AG08395 (cell line): ENCODE measurements at places on chromosomes 2 and 18.

GRCh38 chr2:190344276-190344827 is 963 bp downstream of the INPP1 start:
- DNase-seq = no peak

- no peak for DNase-seq
Observed at GRCh38 chr2:82316586-82316985, 2012.0 kb upstream of the LRRTM1 start.

GRCh38 chr2:26088038-26088643 is 54.3 kb downstream of the RAB10 start:
- peak; percentile 60 for DNase-seq

GRCh38 chr2:58866040-58866439 is 624.9 kb upstream of the FANCL start:
- no peak for DNase-seq

DNA sequence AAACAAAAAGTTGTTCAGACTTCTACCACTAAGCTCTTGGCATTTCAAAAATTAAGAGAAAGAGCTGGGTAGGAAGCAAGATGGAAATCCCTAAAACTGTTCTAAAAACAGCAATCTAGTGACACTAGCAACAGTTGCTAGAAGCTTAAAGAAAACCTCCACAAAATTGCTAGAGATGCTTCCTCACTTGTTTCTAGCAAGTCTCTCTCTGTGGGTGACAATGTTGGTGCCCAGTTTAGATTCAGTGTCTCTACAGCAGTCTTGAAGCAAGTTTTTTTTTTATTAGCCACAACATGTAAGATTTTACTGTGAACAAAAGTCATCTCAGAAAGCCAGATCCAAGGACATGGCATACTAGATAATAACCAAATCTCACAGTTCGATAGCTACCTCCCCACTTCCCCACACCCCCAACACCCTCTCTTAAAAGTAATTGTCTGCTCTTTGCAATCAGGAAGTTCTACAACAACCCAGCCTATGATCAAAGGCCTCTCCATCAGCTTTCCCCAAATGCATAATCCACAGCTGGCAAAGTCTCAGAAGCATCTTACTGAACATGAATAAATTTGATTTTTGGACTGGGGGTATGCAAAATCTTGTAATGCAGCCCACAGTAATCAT is 70.0 kb downstream of the ANKRD44 start:
- DNase-seq = no peak

GRCh38 chr2:10753156-10753555 is 31.7 kb downstream of the ATP6V1C2 start:
- DNase-seq = no peak

GRCh38 chr2:111148925-111149324 is 28.2 kb downstream of the BCL2L11 start:
- DNase-seq = no peak

DNA sequence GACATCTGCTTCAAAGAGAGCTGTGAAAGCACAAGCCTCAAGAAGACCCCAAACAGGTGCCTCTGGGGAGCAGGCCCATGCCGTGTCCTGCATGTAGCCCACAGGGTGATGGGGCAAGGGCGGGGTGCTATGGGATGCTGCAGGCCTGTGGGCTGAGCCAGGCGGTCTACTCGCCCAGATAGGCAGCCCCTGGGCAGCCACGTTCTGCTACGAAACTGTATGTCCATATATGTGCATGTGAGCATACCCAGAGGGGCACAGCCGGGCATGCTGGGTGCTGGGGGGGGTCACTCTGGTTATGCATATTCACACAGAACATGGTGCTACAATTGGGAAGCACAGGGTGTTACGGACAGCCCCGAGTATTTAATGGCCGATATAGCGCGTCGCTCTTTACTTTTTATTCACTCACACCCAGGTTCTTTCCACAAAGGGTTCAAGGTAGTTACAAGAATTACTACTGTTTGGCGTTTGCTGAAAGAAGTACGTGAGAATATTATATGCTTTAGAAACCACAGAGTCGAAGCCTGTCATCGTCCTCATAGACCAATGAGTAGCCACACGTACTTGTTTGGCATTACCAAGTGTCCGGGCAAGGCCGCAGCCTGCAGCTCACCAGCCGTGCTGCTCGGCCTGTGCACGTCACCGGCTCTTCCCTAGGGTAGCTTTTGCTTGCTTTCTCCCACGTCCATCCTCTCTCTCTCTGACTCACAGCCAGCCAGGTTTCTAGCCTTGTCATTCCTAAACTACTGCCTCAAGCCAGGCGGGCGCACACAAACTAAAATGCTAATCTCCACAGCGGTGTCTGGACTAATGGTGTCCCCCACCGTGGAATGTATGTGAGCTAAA is 14.4 kb downstream of the MTERF4 start:
- no peak for DNase-seq

DNA sequence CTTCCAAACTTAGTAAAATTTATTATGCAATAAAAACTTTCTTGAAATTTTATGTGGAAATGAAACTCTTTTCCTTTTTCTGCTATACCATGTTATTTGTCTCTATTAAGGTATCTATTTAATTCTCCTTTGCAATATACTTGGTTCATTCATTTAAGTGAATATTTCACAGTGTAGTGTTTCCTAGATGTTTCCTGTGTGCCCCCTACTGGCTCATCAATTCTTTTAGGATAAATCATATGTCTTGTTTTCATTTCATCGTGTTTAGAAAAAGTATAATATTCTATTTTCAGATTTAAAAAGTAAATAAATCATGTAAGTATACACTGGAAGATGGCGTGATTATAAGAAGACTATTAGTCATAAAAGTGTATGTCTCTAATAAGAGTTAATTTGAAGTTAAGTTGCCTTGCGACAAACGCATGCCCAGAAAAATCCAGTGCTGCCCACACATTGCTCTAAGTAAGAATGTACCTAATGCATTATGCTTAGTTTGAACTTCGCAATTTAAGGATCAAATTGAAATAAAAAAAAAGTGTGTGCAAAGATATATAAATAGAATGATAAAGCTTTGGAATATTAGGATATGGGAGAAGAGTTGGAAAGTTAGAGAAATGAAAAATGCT is 525.4 kb downstream of the KCNJ3 start:
- no peak for DNase-seq

DNA sequence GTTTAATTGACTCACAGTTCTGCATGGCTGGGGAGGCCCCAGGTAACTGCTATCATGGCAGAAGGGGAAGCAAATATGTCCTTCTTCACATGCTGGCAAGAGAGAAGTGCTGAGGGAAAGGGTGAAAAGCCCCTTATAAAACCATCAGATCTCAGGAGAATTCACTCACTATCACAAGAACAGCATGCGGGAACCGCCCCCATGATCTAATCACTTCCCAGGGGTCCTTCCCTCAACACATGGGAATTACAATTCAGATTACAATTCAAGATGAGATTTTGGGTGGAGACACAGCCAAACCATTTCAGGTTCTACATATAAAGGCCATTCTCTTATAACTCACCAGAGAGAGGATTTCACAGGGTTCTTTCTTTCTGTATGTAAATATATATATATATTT is 62.9 kb downstream of the VRK2 start:
- DNase-seq = no peak

DNA sequence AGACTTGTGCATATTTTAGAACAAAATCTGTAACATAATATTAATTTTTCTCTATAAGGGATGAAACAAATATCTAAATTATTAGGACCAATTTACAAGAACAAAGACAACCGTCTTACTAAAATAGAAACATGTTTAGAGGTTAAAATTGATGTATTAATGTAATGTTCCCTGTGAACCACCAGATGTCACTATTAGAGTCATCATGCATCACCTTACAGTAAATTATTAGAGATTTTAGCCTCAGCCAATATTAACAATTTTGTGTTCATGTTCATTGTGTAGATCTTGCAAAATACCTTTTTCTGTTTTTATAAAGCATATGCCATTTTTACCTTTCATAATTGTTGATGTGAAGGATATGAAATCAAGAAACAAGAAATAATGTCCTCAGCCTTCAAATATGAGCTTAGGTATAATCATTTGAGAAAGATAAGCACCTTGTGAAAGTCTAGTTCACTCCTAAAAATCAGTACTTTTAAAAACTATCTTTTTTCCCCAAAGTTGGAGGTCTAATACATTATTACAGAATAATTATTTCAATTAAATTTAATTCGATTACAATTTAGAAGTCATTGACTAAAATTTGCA is 344.3 kb upstream of the KCNH7 start:
- peak; percentile 15 for DNase-seq

GRCh38 chr2:102245266-102246151 is 58.7 kb downstream of the IL1RL2 start:
- DNase-seq = peak; percentile 79

DNA sequence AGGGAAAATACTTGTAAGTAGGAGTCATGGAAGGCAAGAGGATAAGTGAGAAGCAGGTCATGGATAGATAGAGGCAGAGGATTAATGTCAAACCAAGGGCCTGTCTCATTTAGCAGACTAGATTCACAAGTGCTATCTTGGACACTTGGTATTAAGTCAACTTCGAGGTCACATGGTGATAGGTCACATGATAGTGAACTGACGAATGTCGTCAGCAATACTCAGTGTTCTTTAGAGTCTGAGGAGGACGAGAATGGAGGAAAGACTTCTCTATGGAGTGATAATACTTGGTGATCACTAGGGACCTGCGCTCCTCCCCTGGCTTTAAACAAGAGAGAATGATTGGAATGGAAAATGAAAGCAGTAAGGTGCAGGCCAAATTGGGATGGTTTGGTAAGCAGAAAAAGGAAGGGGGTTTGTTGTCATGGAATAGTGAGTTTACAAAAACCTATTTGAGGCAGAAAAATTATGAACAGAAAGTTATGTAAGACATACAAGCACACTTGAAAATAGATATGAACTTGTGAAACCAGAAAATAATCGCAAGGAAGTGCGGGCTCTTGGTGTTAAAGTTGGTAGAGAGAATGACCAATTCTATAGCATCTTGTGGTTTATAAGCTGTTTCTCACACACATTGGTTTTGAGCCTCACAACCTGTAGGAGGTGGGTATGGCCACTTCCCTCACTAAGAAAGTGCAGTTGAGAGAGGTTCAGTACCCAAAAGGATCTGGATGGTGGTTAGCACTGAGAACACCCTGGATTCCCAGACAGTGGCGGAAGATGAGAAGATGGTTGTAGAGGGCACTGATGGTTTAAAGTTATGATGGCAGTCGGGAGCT is 141.5 kb downstream of the WDSUB1 start:
- no peak for DNase-seq

GRCh38 chr2:216159646-216160045 is 50.5 kb downstream of the XRCC5 start:
- no peak for DNase-seq

- DNase-seq = no peak
Observed at GRCh38 chr2:68918497-68918896, 34.2 kb downstream of the GKN2 start.

DNA sequence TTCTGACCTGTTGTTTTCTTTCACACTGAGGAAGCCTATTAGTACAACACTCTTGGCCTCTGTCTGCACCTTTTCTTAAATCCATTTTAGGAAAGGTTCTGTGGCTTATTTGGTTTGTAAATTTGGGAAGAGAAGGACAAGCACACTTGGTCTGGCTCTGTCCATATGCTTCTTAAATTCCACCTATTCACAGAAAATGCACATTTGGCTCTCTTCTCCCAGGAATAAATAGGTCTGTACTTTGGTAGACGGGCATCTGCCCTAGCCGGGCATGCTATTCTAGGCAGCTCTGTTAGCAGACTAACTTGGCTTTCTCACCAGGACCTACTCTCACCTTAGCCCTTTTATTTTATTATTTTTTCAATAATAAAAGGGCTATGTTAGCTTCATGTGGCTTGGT is 1211.8 kb upstream of the SLC39A10 start:
- DNase-seq = no peak

DNA sequence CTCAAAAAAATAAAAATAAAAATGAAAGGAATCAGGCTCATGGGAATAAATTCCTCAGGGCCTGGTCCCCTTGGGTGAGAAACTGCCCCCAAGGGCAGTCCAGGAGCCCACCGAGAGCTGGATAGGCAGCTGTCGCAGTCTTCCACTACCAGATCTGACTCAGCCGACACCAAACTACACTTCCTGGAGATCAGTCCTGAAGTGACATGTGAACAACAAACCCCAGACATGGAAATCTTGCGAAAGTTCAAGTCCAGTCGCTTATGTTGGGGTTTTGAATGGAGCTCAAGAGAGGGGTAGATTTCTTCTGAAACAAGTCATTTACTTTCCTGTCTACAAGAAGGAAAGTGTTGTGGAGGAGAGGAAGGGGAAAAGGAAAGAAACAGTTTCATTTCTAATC is 12.9 kb downstream of the ADCY3 start:
- DNase-seq = peak; percentile 63

- no peak for DNase-seq
Observed at GRCh38 chr2:103788389-103788788, 1026.6 kb downstream of the TMEM182 start.

DNA sequence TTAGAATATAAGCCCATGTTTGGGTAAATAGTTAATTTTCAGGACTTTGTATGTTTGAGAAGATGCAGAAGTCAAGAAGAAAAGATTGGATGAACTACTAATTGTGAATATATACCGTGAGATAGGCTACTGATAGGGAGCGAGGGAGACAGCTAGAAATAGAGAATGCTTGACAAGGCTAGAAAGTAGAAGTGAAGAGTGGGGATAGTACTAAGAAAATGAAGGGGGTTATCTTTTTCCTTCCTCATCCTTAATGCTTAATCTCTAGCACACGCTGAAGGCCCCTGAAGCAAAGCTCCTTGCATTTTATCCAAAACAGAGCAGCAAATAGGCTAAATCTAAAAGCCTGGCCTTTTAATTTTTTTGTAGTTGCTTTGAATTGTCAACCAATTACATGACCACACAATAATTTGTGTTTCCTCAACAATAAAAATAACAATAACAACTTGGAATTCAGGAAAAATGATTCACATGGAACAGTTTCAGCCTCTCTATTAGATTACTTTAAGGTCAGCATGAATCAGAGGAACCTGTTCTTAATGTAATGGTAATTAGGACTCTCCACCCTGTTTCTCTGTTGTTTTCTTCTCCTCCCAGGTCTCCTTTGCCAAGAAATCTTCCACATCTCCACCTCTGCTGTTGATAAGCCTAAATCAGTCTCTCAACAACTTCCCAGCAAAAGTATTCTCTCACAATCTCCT is 1071.3 kb upstream of the ZEB2 start:
- peak; percentile 19 for DNase-seq

DNA sequence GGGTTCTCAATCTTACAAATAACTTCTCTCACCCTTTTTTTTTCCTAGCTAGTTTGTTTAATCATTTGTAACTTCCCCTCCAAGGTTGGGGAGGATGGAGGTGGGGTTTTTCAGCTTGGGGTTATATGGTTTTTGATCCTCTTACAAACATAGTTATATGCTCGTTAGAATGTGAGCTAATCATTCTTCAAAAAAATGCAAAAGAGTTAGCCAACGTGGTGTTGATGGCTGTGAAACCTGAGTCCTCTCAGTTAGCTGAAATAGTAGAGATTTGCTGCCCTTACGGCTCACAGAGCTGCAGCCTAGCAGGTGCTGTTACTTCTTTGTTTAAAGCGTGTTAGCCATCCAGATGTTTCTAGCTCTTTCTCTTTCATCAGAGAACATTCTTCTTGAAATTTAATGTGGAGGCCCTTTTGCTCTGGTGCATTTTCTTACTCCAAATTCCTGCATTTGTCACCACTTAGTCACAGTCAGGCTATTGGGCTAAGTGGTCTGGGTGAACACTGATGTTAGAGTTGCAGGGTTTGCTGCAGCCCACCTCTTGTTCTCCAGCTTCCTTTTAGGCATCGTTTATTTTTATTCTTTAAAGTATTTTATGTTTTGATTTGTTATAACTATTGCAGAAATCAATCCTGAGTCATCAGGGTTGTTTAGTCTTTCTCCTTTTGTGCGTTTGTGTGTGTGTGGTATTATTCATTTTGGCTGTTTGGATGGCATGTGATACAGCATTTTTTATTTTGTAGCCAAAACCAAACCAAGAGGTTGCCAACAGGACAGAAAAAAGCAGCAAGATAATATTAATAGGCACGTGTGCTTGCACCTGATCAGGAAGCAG is 41.1 kb downstream of the LIMS1 start:
- peak; percentile 75 for DNase-seq
